ENCODE measurements at places on chromosomes 1 and 21. TPM values are rescaled to one million over a fixed set of nuclear protein-coding genes. Genes with fewer than 3 reads are reported as not detected.

DNA sequence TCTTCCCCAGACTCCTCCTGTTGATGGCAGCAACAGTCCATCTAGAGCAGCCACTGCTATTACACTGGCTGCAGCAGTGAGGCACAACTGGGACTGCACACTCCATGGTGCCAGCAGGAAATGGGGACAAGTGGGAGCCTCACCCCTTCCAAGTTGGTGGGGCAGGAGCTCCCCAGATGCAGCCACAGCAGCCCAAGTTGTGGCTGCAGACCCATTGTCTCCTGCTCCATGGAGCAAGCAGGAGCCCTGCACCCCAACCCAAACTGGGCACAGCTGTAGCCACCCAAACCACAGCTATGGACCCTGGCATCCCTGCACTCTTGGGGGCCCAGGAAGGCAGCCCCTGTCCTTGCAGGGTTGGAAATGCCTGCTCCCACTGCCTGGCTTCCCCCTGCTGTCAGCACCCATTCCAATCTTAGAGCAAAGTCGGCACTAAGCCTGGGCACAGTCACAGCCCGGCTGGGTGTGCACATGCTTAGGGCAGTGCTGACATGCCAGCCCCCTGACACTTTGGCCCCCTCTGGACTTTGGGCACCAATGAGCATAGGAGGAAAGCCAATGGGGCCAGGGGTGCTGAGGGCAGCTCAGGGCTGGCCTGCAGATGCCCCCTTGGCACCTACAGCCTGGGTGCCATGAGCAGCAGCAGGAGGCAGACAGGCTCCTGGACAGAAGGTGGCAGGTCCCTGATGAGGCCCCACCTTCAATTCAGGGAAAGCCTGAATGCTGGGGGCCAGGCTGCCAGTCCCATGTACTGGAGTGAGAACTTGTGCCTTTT lies 44.0 kb downstream of the MATN1 start:
- DNase-seq: no peak

DNA sequence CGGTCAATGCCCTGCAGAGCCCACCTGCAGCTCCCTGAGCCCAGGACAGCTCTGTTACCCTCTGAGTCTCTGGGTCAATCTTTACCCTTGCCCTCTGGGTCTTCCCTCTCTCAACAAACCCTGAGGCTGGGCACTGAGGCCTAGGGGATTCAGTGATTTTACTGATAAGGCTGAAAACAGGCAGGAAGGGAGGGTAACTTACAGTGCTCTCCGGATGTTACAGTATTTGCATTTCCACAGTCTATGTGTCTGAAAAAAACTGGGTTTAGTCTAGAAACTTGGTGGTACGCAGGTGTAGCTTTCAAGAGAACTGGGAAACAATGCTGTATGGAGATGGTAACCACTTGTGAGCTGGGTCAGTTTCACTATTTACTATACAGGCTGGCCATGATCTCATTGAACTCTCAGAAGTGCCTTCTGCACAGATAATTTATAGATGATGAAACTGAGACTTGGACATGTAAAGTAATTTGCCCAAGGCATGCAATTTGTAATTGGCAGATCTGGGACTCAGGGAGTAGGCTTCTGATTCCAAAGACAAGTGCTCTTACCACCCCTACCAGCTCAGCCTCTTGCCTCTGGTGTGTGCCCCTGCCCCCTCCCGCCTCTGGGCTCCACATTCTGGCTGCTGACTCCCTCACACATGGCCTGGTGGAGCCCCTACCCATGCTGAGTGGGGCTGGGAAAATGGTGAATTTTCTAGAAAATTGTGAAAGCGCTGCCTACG lies 48.8 kb downstream of the TENT5C start:
- no peak for DNase-seq

CR1 gene
- not detected for polyA plus RNA-seq

- no peak for DNase-seq
Measured at GRCh38 chr1:173353350-173353749, 123.8 kb upstream of the PRDX6 start.

ZYG11A gene
- 1.3 TPM for polyA plus RNA-seq

- no peak for DNase-seq
Measured at GRCh38 chr1:234702342-234703000, 92.5 kb upstream of the IRF2BP2 start.

DNA sequence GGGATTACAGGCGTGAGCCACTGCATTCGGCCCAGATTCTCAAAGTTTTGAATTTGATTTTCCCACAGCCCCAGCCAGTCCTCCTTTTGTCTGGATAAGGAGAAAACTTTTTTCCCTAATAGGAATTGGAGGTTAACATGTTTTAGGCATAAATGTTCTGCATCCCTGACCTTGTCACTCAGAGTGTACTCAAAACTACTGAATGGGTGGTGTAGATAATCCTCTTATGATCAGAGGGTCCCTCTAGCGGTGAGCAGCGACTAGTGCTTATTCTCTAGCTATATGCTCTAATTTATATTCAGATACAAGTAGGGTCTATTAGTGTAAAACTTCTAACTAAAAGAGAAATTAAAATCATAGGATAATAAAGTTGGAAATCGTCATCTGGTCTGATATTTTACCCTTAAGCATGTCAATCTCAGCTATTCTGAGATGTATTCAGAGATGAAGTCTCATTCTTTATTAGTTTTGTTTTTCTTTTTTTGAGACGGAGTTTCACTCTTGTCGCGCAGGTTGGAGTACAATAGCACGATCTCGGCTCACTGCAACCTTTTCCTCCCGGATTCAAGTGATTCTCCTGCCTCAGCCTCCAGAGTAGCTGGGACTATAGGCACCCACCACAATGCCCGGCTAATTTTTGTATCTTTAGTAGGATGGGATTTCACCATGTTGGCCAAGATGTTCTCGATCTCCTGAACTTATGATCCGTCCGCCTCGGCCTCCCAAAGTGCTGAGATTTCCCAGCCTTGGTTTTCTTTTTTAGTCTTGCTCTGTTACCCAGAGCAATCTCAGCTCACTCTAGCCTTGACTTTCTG lies 2.7 kb upstream of the PSMD4 start:
- peak; percentile 15 for DNase-seq

DNA sequence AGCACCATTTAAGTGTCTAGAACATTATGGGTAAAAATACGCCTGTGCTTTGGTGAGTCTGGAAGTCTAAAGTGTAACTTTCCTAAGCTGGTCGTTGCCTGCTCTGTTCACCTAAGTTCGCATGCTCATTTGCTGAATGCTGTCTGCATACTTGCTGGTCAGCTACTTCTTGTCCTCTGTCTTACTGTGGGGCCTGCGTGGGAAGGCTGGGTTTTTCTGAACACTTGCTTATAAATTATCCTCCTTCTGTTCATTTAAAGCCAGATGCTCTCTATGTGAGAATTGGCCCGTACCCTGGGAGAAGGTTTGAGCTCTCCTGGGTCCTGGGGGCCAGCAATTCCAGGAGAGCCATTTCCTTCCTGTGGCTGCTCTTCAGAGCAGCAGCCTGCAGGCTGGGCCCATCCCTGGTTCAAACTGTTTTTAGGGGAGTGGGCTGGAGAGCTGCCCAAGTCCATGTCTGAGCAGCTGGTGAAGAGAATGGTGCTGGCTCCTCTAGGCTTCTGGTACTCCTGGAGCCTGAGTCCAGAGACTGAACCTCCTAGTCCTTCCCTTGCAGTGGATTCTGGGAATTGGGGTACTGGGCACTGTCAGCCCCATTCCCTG lies 75.7 kb downstream of the GALNT2 start:
- no peak for DNase-seq

CD52 gene
- polyA plus RNA-seq: not detected

DNA sequence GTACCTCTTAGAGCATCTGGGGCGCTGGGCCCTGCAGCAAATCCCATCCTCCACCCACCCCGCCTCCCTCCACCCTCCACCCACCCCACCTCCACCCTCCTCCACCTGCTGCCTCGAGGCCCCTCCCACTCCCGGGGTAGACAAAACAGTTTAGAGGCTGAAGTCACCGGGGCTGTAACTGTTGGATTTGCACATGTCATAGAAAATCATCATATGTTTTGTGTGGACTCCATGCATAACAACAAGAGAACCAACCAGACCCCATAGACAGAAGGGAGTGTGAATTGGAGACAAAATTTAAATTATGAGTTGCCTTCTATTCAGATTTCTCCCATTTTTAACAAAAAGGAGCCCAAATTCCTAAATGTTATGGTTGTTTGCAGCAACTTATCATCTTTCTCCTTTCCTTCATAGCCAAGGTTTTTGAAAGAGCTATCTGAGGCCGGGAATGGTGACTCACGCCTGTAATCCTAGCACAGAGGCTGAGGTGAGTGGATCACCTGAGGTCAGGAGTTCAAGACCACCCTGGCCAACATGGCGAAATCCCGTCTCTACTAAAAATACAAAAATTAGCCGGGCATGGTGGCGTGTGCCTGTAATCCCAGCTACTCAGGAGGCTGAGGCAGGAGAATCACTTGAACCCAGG lies 28.2 kb upstream of the LGALS8 start:
- no peak for DNase-seq

GRCh38 chr1:46425726-46426125 lies 31.6 kb downstream of the FAAH start:
- no peak for DNase-seq

ACTN2 gene
- not detected for polyA plus RNA-seq

DNA sequence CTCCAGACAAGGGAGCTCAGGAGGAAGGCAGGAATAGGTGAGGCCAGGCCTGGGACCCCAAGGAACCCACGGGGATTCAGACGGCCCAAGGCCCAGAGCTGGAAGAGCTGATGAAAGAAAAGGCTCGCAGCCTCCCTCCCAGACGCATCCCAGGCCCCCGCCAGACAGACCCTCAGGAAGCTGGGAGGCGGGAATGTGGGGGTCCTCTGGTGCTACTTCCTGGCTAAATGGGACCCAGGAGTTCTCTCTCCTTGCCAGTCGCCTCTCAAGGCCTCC lies 430 bp downstream of the FBXO2 start:
- no peak for DNase-seq

DNA sequence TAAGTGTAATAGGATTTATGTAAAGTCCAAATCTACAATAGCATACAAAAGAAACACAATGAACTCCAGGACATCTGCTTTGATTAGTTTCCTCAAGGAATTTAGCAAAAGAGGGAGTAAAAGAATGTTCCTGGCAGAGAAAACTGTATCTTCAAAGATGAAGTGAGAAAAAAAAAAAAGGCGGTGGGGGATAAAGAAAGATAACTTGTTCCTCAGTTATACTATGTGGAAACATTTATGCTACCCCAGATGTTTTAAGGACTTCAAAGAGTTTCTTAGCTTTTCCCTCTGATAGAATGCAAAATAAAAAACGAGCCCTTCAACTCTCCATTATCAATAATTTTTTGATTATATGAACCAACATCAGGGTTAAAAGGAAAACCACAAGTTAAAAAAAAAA lies 908.9 kb upstream of the ADGRL2 start:
- no peak for DNase-seq

DNA sequence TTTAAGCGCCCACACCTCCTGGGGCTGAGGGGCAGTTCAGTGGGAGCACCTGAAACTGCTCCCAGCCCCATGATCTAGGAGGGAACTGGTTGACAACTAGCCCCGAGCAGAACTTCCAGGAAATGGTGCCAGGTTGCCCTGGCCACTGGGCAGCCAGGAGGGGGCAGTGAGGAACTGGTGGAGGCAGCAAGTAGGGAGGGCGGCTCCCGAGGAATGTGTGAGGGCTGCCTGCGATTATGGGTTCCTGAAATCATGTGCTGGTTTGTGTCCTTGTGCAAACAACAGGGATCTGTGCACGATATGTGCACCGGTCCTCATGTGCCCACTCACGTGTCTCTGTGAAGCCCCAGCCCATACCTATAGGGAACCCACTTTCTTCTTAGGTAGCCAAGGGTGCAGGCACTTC lies 9.9 kb downstream of the GPR3 start:
- DNase-seq: no peak

DNA sequence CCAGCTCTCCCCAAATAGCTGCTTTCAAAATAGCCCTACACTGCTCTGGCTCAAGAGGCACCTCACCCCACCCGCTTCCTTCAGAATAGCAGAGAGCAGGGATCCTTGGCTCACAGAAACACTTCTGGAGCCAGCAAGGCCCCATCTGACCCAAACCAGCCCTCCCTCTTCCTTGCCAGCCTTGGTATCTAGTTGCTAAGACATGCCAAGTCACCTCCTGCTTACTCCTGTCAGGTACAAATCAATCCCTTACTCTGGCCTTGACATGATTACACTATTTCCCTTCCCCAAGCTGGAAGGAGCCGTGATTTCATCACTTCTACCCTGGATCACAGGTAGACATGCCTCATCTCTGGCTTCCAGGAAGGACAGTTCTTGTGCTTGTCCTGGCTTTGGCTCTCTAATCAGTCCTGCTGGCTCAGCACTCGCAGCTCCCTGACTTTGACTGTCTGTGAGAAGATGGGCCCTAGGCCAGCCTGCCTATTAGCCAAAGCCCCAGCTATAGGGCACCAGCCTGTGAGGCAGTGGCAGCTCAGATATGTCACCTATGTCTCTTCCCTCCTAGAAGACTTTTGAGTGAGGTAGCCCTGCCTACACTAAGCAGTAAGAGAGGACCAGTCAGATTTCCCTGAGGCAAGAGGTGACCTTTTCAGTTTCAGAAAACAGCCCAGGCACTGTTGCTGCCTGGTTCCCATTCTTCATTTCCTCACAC lies 8.9 kb upstream of the MUTYH start:
- no peak for DNase-seq

DNA sequence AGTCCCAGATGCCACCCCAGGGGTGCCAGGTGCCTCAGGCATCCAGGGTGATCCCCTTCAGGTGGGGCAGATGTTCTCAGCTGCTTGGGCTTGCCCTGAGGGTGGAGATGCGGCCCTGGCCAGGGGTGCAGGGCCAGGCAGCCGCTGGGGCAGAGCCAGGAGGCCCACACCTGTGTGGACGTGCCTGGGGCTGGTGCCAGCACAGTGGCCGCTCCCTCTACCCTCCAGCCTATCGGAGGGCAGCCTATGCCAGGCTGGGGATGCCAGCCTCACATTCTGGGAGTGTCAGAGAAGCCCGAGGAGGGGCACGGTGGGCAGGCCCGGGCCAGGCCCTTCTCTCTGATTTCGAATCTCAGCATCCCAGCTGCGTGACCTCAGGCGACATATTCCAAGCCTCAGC lies 96.5 kb upstream of the WNT4 start:
- DNase-seq: no peak

GRCh38 chr1:35220976-35221375 lies 28.0 kb upstream of the SFPQ start:
- DNase-seq: no peak

BEND5 gene
- not detected for polyA plus RNA-seq

DNA sequence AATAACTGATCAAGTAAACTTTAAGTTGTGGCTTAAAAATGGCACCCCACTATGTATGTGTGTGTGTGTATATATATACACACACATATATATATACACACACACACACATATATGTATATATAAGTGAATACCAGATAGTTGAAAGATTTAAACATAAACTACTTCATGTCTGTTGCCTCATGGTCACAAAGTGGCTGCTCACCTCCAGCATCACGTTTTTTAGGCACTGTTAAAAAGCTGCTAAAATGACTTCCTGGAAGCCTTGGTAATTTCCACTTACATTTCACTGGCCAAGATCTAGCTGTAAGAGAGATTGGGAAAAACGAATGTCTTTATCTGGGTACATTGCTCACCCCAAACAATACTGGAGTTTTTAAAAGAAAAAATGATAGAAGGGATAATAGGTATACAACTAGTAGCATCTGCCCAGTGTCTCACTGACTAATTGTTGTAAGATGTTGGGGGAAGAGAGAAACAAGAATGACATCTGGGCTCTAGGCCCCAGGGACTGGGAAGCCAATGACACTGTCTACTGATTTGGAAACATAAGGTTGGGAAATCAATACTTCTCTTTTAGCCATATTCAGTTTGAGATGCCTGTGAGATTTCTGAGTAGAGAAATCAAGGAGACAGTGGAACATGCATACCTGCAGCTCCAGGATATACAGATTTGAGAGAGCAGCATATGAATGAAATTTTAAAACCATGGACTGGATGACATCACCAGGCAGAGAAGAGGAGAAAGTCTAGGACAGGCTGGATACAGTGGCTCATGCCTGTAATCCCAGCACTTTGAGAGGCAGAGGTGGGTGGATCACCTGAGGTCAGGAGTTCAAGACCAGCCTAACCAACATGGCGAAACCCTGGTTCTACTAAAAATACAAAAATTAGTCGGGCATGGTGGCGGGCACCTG lies 42.8 kb downstream of the CLDN14 start:
- DNase-seq: no peak
